ENCODE measurements at places on chromosomes 4 and X.
A peak's percentile ranks its signal among the peaks of the same experiment; 100 is the strongest.

- no peak for DNase-seq
Measured at GRCh38 chr4:30495251-30495650, 224.9 kb upstream of the PCDH7 start.

DNA sequence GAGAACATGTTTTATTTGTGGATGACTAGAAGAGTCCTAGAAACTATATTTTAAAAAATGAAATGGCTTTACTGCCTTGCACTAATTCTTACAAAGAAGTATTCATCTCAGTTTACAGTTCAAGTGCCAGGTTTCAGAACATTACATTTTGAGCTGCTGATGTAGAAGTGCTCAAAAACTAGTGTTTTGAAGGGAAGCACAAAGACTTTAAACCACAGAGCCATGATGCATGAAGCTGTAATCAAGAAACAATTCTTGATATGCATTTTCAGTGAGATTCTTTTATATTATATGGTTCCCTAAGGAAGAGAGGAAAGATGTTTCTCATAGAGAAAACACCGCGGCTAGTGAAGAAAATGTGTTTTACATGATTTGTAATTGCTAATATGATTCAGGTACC, 1163.0 kb downstream of the RAPGEF2 start:
- no peak for DNase-seq

DNA sequence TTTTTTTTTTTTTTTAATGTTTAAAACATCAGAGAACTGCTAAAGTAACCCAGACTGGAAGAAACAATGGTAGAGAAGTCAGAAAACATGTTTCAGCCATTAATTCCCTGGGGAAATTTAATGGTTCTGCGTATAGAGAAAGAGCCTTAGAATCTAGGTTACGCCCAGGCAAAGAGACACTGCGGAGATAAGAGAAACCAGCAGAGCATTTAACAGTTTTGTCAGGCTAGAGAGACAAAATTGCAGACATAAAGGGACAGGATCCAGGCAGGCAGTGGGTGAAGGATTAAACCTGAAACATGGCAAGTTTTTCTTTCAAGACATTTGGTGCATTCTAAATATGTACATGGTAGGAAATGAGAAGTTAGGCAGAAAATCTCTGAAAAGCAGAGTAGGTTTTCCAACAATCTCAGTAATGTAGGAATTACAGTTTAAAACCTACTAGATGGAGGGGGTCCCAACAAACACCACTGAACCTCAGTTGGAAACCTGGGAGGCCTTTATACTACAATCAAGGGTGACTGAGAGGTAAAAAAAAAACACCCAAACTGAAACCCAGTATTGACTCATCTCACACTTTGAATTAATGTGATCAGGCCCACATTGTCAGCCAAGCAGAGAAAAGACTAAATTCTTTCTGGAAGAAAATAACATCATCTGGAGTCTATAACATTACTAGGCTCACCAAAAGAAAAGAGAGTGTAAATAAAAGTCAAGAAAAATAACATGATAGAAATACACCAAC, 254.2 kb upstream of the NWD2 start:
- no peak for DNase-seq

- no peak for DNase-seq
Measured at GRCh38 chrX:39577206-39577984, 520.4 kb downstream of the BCOR start.

GRCh38 chrX:18172970-18173369, 47.7 kb downstream of the BEND2 start:
- no peak for DNase-seq

DNA sequence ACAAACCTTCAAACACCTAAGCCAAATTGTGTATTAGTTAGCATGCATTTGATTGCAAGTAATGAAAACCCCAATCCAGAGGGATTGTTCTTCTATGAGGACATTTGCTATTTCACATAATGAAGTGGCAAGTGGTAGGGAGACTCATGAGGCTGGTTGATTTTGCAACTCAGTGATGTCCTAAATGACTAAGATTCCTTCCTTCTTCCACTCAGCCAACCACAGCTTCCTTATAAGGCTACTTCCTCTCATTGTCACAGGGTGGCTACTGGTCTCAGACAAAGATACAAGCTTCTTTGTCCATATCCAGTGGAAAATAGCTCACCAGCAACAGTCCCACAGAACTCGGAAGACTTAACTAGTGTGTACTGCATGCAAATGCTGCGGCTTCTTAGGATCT, 5.3 kb upstream of the OTC start:
- DNase-seq, result peak; percentile 1

GRCh38 chr4:30182786-30183185, 537.4 kb upstream of the PCDH7 start:
- DNase-seq, result no peak

GRCh38 chr4:147104768-147105167, 159.1 kb upstream of the TTC29 start:
- DNase-seq, result no peak

DNA sequence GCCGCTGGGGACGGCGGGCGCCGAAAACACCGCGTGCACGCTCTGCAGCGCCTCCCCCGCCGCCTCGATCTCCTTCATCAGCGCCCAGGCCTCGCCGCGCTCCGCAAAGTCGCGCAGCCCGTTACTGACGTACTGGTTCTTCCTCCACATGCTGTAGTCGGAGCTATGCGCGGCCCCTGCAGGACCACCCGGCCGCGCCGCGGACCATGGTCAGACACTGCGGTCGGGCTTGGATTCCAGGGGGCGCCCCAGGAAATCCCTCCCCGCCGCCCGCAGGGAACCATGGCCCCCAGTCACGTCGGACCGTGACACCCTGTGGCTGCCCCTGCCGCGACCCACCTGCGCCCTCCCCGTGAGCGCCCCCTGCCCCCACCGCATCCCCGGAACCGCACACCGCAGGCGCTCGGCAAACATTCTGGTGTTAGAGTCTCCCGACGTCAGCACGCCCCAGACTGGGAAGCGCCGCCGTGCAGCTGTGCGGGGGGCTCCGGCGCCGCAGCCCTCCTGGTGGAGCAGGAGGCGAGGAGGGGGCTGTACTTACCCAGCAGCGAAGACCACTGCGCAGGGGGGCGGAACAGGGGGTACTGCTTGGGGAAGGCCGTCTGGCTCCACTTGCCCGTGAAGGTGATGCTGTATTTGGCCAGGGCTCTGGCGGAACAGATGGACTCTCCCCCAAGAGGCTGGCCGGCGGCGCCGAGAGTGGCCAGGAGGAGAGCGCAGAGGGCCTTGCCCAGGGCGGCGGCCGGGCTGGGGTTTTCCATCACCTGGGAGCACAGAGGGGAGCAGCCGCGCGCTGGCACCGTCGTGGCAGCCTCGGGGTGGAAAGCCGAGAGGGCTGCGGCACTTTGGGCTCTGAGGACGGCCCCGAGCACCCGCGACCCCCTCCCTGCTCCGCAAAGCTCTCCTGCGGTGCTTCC, 814 bp downstream of the SPON2 start:
- peak; percentile 53 for DNase-seq

DNA sequence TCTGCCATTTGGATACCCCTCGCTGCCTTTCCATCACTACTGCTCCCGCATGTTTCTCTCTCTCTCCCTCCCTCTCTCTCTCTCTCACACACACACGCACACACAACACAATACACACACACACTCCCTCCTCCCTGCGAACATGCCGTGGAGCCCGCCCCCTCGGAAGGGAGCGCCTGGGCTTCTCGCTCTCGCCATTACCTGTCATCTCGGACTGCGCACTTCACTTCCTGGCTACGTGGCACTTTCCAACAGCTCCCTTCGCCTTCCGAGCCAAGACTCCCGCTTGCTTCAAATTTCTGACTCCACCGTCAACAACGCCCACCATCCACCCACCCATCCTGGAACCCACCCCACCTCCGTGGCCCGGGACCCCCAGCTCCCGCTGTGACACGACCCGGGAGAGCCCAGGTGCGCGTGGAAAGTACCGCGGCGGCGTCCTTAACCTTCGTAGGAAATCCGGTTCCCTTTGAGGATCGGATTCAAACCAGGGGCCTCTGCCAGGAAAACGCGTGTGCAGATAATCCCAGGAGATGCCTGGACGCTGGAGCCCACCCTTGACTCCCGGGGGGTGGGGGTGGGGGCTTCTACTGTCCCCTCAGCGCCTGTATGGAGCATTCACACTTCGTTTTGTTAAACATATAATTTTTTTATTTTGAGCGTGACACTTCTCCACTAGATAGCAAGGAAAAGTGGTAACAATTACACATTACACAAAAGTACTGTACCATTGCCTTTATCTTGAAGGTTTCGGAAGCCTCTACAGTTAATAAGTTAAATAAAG, 12.5 kb downstream of the ARX start:
- no peak for DNase-seq

DNA sequence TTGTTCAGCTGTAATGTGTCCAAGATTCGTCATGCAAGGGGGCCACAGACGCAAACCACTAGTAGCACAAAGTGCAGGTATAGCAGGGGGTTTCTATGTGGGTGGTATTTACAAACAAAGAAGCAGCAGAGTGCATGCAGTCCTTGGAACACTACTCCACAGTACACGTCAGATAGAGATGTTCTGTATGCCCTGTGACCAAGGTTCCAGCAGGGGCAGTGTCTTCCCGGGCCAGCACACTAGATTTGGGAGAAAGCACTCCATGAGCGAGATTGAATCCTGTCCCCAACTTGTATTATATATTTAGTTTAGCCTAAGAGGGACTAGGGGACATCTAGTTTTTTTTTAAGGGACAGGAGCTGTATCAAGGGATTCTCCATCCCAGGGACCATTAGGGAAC, 54.4 kb upstream of the ESX1 start:
- DNase-seq, result no peak

- no peak for DNase-seq
Measured at GRCh38 chrX:2425286-2426071, 75.3 kb downstream of the DHRSX start.

GRCh38 chr4:94262163-94263016, 54.7 kb downstream of the SMARCAD1 start:
- no peak for DNase-seq

DNA sequence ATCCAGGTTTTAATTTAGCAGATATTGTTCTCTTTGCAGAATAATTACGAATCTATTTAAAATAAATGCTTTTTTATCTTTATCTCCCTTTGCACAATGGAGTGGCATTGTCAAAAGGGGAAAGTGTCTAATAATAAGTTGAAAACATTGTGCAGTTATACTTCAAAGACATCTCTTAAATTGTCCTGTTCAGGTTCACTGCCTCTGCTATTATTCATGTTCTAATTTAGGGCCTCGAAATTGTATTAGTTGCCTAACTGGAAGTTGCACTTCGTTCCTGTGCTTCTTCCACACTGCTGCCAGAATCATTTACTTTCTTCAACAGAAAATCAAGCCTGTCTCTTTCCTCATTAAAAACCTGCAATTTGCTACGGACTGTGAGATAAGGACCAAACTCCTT, 150.5 kb upstream of the SPRY1 start:
- DNase-seq, result no peak

GRCh38 chr4:123972031-123972430, 575.4 kb downstream of the SPRY1 start:
- no peak for DNase-seq

- no peak for DNase-seq
Measured at GRCh38 chrX:125826080-125826479, 340.0 kb downstream of the DCAF12L2 start.

DNA sequence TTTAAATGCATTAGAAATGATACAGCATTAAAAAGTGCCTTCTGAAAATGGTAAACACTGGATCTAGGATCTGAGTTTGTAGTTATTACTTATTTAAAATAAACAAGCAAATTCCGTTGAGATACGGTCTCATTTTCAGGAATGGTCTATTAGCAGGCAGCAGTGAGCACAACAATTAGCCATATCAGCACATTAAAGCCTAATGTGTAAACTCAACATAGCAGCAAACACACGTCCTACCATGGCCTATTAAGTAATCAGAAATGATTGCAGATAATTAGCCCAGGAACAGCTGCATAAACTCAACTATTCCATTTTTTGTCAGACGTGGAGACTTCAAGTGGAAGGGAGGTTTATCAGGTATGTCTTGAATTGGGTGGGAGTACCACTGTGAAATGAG, 61.8 kb downstream of the NEIL3 start:
- DNase-seq, result no peak

GRCh38 chr4:54802336-54802735, 144.6 kb downstream of the KIT start:
- no peak for DNase-seq

DNA sequence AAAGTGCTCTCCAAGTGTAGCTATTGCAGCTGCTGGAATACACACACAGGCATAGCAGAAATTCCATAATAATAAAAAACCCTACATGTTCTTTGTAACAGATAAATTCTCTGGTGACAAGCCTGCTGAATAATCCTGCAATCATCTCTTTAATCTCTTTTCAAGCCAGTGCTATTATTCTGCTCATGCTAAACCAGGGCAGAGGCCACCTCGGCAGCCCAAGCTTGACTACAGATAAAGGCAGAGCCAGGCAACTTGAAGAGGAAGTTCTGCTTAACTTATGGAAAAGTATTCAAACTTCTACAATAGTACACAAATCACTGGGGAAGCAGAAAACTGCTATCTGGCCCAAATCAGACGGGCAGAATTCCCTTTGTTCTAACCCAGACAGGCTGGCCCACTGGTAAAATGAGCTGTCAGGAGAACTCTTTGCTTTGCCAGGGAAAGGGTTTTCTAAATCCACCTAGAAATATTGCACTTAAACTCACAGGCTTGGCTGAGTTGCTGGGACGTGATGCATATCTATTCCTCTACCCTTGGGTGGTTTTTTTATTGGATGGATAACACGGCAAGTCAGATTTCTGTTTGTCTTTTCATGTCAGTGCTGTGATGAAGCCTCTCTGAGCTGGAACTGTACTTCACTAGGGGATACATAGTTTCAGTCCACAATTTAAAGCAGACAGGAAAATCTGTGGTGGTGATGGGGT, 70.5 kb downstream of the GATB start:
- DNase-seq, result no peak
